ENCODE measurements at places on chromosomes 4 and X.

- DNase-seq: no peak
Observed at GRCh38 chr4:73275318-73275654, 16.7 kb upstream of the ANKRD17 start.

DNA sequence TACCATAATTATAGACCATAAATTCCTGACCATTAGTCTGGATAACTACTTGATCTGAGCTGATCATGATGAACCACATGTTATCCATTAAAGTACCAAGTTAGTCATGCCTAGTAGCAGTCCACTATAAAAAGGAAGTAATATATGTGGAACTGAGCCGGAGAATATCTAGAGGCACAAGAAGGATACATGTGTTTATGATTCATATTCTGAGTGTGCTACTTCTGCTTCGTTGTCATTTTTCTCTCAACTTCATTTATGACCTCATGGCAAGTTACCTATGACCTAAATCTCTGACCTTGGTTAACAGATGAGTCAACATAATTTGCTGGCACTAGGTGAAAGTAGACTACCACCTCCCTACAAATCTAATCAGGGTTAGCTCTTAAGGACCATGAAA is 56.5 kb upstream of the ANKRD17 start:
- DNase-seq: peak; percentile 92

DNA sequence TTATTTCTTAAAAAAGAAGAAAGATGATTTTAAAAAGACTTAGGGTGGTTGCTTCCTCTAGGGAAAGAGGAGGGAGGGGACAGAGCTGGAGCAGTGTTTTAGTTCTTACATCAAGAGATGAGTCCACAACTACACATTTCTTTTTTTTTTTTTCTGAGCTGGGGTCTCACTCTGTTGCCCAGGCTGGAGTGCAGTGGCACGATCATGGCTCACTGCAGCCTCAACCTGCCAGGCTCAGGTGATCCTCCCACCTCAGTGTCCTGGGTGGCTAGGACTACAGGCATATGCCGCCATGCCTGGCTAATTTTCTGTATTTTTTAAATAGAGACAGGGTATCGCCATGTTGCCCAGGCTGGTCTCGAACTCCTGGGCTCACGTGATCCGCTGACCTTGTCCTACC is 17.2 kb downstream of the SH3KBP1 start:
- DNase-seq: no peak

DNA sequence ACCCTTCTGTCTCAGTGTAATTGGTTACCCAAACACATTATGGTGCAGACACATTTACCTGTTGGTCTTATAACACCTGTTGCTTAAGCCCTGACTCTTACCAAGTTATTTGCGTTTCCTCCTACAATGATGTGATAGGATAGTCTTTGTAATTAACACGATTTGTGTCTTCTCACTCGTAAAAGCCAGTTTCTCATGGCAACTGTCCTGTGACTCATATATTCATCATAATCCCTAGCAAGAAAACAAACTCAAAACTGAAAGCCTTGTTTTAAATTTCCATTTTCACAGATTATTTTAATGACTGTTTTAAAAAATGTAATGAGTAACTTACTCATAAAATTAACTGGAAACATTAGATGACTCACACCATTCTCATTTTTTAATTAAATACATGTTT is 495.2 kb downstream of the NLGN4X start:
- DNase-seq: peak; percentile 0

DNA sequence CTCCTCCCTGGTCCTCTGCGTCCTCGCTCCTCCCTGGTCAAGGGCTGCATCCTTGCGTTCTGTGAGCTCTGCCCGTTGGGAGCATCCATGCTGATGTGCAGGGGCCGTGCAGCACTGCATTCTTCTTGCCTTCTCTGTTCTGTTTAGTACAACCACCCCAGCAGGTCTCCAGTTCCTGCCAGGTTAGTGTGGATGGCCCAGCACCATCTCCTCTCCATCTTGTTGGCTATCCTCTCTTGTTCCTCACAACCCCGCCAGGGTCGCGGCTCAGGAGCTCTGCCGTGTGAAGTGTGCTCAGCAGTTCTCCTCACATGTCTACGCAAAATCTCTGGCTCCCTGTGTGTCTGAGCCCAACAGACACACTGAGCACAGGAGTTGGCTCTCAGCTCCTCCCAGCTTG is 10.4 kb upstream of the MAEA start:
- DNase-seq: no peak

Measured in foreskin fibroblast (primary cell).